ENCODE measurements at places on chromosomes 12 and 14.

DNA sequence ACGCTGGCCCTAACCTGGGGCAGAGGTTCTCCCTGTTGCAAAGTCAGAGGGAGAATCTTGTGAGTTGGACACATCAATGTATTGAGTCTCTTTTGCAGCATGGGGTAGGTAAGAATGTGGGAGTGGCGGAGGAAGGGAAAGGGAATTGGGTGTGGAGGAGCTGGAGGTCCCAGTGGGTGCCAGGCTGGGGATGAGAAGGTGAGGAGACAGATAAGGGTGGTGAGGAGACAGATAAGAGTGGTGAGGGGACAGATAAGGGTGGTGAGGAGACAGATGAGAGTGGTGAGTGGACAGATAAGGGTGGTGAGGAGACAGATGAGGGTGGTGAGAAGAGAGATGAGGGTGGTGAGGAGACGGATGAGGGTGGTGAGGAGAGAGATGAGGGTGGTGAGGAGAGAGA lies 72.9 kb upstream of the SFSWAP start:
- no peak for DNase-seq

- DNase-seq = no peak
Observed at GRCh38 chr12:117330441-117331113, 30.8 kb downstream of the NOS1 start.

DNA sequence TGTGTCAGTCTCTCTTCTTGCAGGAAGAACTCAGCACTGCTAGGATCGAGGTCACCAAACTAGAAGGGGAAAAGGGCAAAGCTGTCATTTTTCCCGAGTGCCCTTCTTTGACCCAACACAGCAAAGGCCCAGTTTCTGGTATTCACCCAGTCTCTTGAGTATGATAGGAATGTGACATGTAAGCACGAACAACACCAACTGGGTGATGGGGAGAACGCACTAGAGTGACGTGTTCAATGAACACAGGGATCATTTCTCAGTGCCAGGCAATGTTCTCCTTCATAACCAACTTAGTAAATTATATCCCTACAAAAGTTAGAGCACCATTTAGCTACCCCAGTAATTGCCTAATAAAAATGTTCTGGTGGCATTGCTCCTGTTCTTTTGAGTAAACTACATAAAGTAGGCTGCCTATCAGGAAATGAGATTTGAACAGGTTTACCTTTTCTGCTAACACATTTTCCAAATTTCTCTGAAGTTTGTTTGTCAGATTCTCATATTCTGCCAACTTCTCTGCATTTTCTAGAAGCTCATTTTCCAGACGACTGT lies 64.5 kb downstream of the NIN start:
- DNase-seq = no peak

DNA sequence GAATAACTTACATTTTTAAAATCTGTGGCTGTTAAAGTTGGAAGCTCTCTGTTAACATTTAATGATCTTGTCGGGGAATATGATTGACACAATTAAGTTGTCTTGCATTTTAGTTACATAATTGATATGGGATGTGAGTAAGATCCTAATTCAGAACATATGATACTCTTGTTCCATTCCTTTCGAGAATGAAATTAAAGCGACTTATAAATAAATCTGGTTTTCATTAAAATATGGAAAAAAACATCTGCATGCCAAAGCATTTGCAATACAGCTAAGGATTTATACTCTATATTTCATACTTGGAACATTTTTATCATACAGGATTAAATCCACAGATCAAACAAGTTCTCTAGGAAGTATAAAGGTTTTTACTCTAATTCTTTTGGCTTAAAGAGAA lies 52.0 kb downstream of the SLC38A6 start:
- DNase-seq = no peak

- no peak for DNase-seq
Observed at GRCh38 chr12:5969156-5969973, 24.3 kb upstream of the ANO2 start.

DNA sequence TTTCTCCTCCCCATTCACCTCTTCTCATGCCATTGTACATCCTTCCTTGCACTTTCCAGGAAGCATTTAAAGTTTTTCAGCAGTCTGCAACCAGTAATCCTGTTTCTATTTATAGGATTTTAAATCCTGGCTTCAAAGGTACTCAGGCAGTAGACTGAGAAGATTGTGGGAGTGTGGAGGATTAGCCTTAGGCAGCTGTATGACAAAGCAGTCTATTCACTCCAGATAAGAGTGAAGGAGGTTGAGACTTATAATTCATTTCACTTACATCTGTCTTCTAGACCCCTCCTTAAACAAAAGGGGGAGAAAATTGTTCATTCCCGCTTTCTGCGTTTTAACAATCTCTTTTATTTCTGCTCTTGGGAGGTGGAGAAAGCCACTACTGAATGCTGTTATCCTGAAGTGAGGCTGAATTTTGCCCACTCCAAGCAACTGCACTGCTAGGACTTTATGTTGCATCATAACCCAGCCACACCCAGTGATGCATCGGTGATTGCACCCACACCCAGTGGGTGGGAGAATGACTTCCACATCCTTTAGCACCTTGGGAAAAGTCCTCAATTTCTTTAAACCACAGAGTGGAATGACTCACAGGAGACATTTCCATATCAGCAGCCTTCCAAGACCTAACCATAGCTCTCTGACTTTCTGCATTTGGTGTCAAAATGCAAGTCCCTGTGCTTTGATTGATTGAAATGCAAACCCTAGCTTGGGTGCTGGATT lies 382.5 kb upstream of the ATP2B1 start:
- no peak for DNase-seq

DNA sequence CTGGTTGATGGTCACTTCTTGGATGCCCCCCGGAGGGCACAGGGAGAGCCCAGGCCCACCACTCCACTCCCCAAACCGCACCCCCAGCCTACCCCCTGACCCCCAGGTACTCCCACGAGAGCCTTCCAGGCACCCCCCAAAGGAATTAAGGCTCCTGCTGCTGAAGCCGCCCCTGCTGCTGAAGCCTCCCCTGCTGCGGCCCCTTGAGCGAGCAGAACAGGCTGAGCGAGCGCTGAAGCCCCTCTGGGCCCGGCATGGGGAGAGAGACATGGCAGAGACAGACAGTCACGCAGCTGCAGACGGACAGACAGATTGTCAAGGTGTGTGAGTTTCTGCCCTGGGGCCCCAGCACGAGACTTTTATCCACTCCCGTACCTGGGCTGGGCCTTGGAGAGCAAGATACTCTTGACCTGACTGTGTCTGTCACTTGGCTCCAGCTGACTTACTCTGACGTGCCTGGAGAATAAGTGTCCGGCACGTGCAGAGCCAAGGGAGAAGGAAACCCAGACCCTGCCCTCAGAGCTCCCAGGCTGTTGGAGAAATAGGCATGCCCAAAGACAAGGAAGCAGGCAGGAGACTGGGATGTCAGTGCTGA lies at the start of gene KRT78:
Gene KRT78, minus strand, starts transcription at position 334 of the 595 bp plus-strand sequence. Its CDS starts 64 bp downstream, at position 270.
- DNase-seq = no peak

GRCh38 chr12:7122811-7123769 lies 5.6 kb downstream of the RBP5 start:
- no peak for DNase-seq

DNA sequence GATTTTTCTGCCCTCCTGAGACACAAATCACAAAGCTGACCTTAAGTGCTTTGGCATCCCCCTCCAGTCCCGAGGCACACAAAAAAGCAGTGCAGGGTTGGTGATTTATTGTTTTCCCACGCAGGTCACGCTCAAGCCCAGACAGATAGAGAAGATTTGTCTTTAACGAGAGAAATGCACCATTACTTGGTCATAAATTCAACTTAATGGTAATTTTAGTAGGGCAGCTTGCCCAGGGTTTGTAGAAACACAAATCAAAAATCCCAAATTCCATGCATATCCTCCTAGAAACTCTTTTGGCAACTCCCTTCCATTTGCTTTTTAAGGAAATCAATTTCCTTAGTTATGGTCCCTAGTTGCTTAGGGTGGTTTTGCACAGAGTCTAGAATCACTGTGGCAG lies 132.6 kb downstream of the IGF1 start:
- no peak for DNase-seq

- DNase-seq = no peak
Observed at GRCh38 chr14:61322799-61323290, 1.5 kb downstream of the PRKCH start.

- no peak for DNase-seq
Observed at GRCh38 chr14:58787592-58787991, 149.8 kb downstream of the DACT1 start.

- no peak for DNase-seq
Observed at GRCh38 chr12:12481631-12482030, 81.0 kb downstream of the DUSP16 start.

- DNase-seq = no peak
Observed at GRCh38 chr14:58747181-58747580, 109.4 kb downstream of the DACT1 start.

DNA sequence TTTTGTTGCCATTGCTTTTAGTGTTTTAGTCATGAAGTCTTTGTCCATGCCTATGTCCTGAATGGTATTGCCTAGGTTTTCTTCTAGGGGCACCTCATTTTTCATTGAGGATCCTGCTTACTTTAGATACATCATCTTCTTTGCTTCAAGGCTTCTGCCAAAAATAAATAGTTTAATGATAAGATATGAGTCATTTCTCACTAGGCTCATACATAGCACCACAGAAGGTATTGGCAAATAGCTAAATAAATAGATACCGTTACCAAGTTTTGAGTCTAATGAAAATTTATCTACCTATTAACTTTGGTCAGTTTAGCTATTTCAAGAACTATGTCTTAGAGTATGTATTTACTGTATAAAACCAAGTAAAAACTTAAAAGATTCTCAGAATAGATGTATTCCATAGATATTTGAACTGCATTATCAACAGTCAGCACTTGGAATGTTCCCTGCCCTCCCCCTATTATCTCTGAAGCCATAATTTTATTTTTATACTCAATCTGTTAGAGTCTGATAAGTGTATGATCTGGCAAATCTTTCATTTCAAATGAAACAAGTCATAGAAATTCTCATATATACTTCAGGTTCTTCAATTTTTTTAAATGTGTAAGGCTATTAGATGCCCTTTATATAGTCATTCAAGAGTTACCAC lies 310.2 kb downstream of the CCDC91 start:
- DNase-seq = no peak

DNA sequence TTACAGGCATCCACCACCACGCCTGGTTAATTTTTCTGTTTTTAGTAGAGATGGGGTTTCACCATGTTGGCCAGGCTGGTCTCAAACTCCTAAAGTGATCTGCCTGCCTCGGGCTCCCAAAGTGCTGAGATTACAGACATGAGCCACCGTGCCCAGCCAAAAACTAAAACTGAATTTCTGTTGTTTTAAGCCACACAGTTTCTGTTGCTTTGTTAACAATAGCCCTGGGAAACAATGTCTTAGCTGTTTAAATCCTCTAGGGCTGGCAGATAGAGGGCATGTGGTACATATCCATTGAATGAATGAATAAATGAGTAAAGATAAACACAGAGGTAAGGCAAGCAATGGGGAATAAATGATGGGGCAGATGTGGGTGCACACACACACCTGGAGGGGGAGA lies 8.0 kb upstream of the EIF5 start:
- DNase-seq = no peak

DNA sequence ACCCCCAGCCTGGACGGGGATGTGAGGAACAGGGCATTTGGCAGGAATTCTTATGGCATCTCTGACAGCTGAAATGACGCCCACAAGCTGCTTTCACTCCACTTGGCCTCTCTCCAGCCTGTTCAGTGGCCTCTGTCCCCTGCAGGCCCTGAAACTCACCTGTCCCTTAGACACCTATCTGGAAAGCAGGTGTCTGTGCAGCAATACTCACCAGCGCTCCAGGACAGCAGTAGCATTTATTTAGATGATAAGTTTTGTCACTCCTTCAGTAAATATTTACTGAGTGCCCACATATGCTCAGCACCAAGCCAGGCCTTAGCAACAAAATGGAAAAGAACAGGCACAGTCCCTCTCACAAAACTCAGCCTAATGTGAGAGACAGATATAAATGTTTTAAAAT lies 311.1 kb upstream of the FKBP4 start:
- DNase-seq = no peak

DNA sequence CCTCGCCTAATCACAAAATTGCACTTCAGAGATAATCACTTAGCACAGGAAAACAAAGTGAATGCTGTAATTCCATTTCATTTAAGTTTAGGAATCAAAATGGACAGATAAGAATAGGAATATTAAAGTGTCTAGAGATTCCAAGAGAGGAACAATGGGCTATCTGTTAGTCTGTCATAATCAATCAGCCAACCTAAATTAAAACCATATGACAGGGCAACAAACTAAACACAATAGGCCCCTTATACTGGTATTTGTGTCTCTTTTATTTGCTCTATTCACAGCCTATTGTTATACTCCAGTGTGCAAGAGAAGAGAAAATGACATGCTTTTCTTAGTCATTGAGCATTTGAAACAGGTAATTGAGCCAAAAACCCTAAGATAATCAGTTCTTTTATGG lies 259.4 kb downstream of the PRKD1 start:
- DNase-seq = no peak

DNA sequence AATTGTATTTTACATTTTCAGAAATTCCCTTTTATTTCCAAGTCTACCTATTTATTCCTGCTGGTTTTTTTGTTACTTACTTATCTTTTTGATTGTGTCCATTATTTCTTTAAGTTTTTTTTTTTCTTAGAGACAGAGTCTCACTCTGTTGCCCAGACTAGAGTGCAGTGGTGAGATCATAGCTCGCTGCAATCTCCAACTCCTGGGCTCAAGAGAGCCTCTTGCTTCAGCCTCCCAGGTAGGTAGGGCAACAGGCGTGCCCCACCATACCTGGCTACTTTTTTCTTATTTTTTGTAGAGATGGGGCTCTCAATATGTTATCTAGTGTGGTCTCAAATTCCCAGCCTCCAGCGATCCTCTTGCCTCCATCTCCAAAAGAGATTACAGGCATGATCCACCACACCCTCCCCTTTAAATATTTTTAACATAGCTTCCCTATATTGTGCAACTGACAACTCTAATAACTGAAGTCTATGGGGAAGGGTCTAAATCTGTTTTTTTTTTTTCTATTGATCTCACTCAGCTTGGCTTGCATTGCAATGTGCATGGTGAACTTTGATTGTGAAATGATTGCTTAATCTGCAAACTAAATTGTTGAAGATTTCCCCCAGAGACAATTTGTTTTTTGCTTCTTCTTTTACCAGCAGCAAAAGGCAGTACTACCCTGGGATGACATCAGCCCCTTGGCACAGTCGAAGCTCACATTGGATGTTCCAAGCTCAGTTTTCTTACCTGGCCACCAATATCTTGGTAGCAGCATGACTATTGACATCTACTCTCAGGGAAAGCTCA lies 25.7 kb upstream of the COCH start:
- DNase-seq = no peak

GRCh38 chr12:56908136-56908535 lies 26.1 kb downstream of the SDR9C7 start:
- DNase-seq = no peak

- no peak for DNase-seq
Observed at GRCh38 chr14:77556946-77557345, 58.3 kb upstream of the ISM2 start.

- DNase-seq = no peak
Observed at GRCh38 chr14:24944800-24945199, 105.1 kb downstream of the STXBP6 start.
